ENCODE measurements at places on chromosomes 16 and 17.

GRCh38 chr17:7750321-7750821, 32.8 kb downstream of the DNAH2 start:
- DNase-seq, result no peak

DNA sequence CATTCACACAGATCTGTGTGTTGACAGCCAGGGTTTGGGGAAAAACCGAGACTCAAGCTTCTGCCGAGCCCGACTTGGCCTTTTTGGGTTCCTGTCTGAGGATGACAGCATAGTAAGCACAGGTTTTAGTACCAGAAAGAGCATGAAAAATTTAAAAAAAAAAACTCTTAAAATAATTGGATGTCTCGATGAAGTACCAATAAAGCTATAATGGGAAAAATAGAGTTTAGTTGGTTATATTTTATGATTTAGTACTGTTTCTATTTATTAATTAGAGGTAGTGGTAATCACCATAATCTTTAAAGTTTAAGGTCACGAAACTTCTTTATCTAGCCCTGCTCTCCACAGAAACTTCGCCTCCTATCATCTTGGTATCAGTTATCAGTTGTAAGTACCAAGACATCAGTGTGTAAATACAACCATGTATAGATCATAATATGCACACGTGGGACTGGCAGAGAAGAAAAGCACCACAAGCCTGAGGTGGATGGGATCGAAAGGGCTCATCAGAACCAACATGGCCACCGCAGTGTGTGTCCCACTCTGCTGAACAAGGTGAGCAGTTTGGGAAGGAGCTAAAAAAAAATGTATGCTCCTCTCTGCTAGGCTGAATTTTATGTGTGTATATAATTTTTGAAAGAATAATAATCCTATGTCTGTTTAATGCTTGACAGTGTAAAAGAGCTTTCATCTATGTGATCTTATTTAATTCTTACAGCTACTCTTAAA, 14.4 kb upstream of the EEF2K start:
- DNase-seq, result no peak

GRCh38 chr16:13956635-13957196, 36.8 kb downstream of the ERCC4 start:
- peak; percentile 8 for DNase-seq

DNA sequence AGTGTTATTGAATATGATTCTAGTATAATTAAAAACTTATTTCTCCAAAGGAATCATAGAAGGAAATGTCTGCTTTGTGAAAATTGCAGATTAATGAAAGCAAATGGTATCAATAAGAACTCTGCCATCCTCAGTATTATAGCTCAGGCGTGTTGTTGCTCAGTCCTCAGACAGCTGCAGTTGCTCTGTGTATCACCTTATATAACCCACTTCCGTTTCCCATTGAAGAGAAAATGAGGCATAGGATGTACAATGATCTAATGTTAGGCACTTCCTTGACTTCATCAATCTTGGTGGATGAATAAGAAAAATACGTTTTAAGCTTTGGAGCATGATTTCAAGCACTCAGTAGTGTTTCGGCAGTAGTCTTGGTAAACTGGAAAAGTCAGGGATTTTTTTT, 14.1 kb downstream of the MFSD11 start:
- DNase-seq, result no peak

- DNase-seq, result no peak
Measured at GRCh38 chr16:3842994-3843393, 37.5 kb downstream of the CREBBP start.

GRCh38 chr17:28896884-28897768, at the start of gene FLOT2:
Gene FLOT2, minus strand, starts transcription at chr17:28897733. Its CDS starts 159 bp downstream, at chr17:28897574.
- no peak for DNase-seq

DNA sequence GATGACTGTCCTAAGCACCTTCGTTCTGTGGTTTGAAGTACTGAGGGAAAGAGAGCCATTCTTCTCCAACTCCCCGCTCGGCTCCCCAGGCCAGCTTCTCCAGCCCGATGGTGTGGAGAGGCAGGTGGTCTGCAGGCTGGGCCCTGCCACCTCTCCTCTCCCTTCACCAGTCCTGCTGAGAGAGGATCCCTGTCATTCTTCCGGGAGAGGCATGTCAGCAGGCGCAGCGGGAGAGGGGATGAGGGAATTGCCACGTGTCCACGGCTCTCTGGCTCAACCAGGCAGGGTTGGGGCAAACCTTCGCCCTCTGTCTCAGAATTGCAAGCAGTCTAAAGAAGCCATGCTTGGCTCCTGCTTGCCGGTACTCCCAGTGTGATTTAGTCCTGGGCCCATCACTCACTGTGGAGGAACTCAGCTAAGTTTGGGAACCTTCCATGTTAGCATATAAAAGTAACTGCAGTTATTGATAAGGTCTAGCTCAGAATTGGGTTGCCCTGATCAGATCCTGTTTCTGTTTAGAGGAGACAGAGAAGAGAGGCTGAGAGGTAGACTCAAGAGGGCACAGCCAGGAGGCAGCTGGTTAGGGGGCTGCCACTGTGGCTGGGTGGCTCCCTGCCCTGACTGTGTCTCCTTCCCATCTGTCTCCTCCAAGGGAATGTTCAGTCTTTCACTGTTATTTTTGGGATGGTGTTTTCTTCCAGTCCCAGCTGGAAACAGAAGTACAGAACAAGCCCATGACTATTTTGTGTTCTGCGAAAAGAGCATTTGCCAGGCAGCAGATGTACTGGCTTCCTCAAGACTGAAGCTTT, 17.4 kb downstream of the HS3ST3B1 start:
- DNase-seq, result no peak

- no peak for DNase-seq
Measured at GRCh38 chr17:7016886-7017826, 4.7 kb downstream of the RNASEK start.

DNA sequence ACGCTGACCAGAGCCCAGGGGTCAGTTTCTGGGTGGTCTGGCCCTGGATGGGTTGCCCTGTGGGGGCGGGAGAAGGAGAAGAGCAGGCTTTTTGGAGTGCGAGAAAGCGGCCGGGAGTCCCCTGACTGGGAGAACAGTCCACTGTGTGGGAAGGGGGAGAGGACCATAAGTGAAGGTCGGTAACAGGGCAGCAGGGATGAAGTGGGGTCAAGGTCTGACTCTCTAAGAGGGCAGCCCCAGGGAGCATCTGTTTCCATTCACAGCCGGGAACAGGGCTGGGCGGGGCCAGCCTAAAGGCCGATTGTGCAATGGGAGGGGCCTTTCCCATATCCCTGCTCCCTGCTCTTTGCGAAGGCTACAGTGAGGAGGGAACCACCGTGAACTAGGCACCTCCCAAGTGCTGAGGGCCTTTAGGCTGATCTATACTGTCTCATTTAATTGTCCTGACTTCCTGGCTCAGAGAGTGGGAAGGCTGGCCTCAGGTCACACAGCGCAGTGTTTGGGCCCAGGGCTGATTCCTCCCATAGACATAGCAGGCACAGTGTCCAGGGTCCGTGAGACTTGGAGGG, 10.4 kb upstream of the WFDC1 start:
- no peak for DNase-seq

- no peak for DNase-seq
Measured at GRCh38 chr16:87764600-87765472, 950 bp downstream of the KLHDC4 start.

DNA sequence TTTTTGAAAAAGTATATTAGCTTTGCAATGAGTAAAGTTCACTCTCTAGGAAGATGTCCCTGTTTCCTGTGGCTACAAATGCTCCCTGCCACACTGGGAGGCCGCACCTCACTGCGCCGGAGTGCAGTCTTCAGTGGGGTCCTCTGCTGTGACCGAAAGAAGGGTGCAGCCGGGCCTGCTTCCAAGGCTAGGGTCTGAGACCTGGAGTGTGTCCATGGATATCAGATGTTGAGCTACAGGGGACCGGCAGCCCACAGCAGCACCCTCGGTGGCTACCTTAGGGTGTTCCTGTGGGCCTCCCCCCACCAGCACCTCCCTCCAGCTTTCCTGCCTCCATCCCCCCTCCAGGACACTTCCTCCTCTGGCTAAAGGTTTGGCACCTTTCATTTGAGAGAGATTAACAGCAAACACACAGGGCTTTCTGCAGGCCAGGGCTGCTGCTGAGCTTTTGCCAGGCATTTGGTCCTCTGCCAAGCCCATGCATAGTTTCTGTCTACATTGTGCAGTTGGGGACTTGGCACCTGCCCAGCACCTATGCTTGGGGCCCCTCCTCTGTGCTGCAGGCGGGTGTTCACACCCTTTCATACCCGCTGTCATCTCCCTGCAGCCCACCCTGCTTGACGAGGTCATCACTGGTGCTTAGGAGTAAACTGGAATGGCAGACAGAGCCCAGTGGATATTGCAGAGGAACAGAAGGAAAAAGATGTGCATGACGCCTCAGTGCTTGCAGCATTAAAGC, 33.8 kb upstream of the CRISPLD2 start:
- no peak for DNase-seq

DNA sequence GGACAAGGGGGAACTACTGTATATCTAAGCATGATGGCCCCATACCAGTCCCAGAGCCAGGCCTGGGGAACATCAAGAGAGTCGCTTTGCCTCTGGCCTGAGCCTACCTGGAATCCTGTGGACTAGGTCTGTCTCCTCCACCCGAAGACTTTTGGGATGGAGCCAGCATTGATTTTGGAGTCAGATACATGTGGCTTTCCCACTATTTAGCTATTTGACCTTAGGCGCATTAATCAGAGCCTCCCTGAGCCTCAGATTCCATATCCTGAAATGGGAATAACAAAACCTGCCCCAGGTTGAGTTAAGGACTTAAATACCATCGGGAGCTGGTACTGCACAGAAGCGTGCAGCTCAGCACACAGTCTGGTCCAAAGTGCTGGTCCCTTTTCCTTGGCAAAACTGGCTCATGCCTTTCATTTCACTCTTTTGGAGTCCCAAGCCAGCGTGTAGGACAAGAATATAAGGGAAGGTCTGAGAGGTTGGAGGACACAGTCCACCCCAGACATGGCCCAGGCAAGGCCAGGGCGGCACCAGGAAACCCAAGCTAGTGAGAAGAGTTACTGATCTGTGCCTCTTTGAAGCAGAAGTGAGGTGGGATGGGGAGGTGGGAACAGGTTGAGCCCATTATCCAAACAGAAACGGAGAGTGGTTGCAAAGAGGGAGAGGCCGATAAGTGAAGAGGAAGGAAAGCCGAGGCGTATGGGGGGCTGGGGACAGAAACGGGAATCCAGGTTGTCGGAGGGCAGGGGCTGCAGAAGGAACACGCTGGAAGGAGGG, 986 bp downstream of the FA2H start:
- DNase-seq, result no peak

- no peak for DNase-seq
Measured at GRCh38 chr16:57925310-57925709, 45.6 kb downstream of the CNGB1 start.

DNA sequence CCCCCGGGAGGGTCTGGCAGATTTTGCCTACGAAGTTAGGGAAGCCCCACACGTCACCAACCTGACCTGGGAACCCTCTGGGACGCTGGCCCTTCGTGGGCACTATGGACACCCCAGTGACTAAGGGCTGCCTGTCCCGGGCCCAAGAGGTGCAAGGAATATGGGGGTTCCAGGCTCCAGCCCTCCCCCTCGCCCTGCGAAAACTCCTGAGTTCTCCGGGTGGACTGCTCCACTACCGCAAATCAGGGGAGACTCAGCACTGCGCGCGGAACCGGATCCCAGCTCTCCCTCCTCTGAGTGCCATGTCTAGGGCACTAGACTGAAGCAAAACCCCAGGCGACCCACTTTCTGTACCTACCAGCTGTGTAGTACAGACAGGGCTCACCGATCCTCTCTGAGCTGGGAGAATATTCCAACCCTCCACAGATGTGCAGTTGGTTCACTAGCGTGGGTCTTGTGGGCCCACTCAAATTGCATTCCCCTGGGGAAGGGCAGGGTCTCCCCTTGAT, at the start of gene ARL5C:
Gene ARL5C (minus strand): TSS at position 321 of the 509 bp plus-strand sequence. CDS start 401 bp downstream, outside the sequence.
- DNase-seq, result no peak

- DNase-seq, result no peak
Measured at GRCh38 chr16:12868169-12868568, 33.2 kb upstream of the SHISA9 start.

DNA sequence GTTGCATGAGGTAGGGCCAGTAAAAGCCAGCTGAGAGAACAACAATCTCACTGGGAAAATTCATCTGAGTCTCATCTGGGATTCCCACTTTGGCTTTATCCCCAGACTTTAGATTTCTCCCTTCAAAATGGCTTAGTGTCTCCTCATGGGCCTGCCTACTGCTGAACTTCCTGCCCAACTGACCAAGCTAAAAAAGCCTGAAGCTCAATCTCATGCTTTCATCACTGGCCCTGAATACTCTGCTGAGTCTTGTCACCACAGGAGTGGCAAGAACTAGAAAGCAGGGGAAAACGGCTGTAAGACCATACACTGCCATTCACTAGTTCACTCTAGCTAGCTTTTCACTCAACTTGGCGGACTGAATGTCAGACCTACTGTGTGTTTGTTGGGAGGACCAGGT, 96.4 kb upstream of the NOG start:
- no peak for DNase-seq

- no peak for DNase-seq
Measured at GRCh38 chr17:69637446-69638156, 223.1 kb downstream of the MAP2K6 start.

GRCh38 chr16:55668340-55669281, 12.8 kb downstream of the SLC6A2 start:
- DNase-seq, result peak; percentile 8

DNA sequence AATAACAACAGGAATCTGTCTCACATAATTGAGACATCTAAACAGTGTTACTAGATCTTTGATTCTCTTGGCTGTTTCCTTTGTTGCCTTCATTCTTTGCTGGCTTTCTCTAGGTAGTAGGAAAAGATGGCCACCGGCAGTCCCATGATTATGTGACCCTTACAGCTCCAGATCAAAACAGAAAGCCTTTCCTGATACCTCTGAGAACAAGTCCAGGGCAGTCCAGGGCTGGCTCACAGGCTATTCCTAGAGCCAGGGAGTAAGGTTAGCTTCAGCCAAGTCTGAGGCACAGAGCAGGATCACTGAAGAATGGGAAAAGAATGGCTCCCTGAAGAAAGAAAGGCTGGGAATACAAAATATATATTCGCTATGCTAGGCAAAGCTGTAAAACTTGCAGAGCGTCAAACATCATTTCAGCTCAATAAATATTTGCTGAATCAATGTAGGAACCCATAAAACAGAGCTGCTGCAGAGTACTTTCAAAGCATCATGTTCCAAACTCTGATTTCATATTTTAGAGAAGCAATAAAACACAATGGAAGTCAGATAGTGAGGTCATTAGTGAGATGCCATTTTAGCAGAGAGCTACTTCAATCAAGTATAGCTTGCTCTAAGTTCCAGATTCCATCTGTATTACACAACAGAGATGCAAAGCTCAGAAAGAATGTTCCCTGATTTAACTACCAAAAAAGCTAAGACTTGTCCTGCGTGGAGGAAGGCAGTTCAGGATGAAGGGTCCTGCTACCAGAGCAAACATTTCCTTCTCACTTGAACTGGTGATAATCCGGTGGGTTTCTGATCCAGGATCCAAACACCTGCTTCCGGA, 23.4 kb downstream of the ADAT1 start:
- no peak for DNase-seq
